ENCODE measurements at places on chromosomes 2 and 18. TPM values are rescaled to one million over a fixed set of nuclear protein-coding genes. Genes with fewer than 3 reads are reported as not detected.

Gene TUBB6
- 1,281 TPM for total RNA-seq

Gene LPIN1
- 25.3 TPM for total RNA-seq

Gene CERS6
- total RNA-seq = 13.4 TPM

Gene ASB1
- 9.7 TPM for total RNA-seq

Gene TMEM169
- total RNA-seq = not detected

Gene TGFA
- total RNA-seq = not detected

Gene PRKAG3
- total RNA-seq = not detected

Gene ANKRD30B
- total RNA-seq = not detected

Gene BOLL
- not detected for total RNA-seq

Gene CPLX4
- not detected for total RNA-seq

Gene TCF23
- not detected for total RNA-seq

Gene WDFY1
- 95.5 TPM for total RNA-seq

Gene FEV
- not detected for total RNA-seq

Gene CCDC74A
- 4.9 TPM for total RNA-seq

Gene FAP
- total RNA-seq = 7.1 TPM

Gene RAMP1
- not detected for total RNA-seq

Gene TEX44
- not detected for total RNA-seq

Gene TDRD15
- under 0.01 TPM for total RNA-seq

Gene AKAIN1
- total RNA-seq = not detected

Gene PRKRA
- 35.7 TPM for total RNA-seq

Gene NEDD4L
- 8.5 TPM for total RNA-seq

Gene BCL11A
- total RNA-seq = under 0.01 TPM

Gene LHCGR
- total RNA-seq = not detected

Gene EMILIN1
- 1.9 TPM for total RNA-seq

Gene SERPINE2
- 12.7 TPM for total RNA-seq

Data from epithelial cell of umbilical artery (primary cell).